ENCODE measurements at places on chromosomes 6 and 20. TPM values are rescaled to one million over a fixed set of nuclear protein-coding genes. Genes with fewer than 3 reads are reported as not detected.

C6orf52 gene
- total RNA-seq, result 0.54 TPM

GABRR2 gene
- 0.75 TPM for total RNA-seq

SPATS1 gene
- not detected for total RNA-seq

FAM110A gene
- 50.6 TPM for total RNA-seq

MCM9 gene
- total RNA-seq, result 22.8 TPM

SMLR1 gene
- total RNA-seq, result not detected

MICB gene
- 41.5 TPM for total RNA-seq

DACT2 gene
- not detected for total RNA-seq

TRIM15 gene
- not detected for total RNA-seq

ASIP gene
- not detected for total RNA-seq

TNFRSF21 gene
- total RNA-seq, result 0.62 TPM

CGA gene
- not detected for total RNA-seq

RPL10A gene
- total RNA-seq, result 1,398 TPM

CAP2 gene
- total RNA-seq, result not detected

GGTLC1 gene
- not detected for total RNA-seq

SAMD5 gene
- not detected for total RNA-seq

OR12D3 gene
- not detected for total RNA-seq

LAMA5 gene
- total RNA-seq, result 0.80 TPM

IL20RA gene
- total RNA-seq, result not detected

OXT gene
- total RNA-seq, result 0.89 TPM

HDGFL1 gene
- not detected for total RNA-seq

SRMS gene
- total RNA-seq, result not detected

C6orf15 gene
- total RNA-seq, result not detected

L3MBTL1 gene
- 10.6 TPM for total RNA-seq

All from activated naive CD8-positive, alpha-beta T cell treated with anti-CD3 and anti-CD28 coated beads, Interleukin-2, amount 10 ng/mL, durations not matched to agents 7 days and 5 days (primary cell).